ENCODE measurements at places on chromosomes 3 and 15.
A peak's percentile ranks its signal among the peaks of the same experiment; 100 is the strongest.

DNA sequence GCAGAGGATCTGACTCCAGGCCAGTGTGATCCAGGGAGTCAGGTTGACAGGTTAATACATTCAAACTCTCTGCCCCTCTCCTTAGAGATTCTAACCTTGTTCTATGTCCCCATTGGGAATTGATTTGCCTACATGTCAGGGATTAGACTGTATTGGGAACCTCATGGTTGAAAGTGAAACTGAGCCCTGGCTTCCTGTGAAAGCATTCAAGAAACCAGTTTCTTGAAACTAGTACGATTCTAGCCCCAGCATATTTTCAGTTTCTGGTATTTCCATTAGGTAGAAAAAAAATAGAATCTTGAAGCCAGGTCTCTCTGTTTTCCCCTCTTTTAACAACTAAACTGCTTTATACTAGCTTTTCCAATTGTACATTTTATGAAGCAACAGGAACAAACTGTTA is 140.4 kb upstream of the ABI3BP start:
- no peak for ATAC-seq

DNA sequence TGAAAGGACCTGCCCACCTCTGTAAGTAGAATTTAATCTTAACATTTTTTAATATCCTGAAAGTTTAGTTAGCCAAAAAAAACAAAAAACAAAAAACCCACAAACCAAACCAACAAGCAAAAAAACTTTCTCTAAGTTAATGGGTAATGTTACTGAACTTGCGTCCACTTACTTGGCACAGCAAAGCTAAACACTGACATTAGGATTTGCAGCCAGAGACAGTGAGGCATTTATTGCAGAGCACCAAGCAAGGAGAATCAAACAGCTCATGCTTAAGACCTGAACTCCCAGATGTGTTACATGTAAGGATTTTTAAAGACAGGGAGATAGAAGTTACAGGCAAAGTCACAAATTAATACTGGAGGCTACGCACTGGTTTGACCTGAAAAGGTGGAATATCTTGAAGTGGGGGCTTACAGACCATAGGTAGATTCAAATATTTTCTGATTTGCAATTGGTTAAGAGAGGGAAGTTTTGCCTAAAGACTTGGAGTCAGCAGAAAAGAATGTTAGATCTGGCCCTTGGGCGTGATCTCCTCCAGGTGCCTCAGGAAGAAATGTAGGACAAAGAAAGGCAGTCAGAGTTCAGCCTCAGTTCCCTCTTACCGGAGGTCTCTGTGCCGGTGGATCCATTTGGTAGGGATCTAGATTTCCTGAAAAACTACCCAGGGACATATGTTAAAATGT is 205.0 kb downstream of the ADAMTSL3 start:
- no peak for ATAC-seq

- ATAC-seq, result no peak
These were observed 21.5 kb downstream of the MRPS25 start for GRCh38 chr3:15043408-15044171.

- no peak for ATAC-seq
These were observed 120.8 kb downstream of the SLCO3A1 start for GRCh38 chr15:91974321-91974720.

DNA sequence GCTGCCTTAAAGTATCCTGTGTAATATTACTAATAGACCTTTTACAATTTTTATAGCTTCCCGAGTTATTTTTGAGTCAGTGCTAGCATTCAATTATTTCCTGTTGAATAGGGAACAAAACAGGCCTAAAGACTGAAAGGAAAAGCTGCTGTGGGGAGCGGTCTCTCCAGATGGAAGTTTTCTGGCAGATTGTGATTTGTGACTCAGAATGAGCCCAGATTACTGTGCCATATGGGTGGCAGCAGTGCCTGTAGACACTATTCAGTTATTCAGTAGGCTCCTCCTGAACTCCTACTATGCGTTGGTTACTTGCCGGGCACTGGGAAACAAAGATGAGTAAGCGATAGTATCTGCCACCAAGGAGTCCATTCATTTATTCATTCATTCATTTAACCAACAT is 211.8 kb downstream of the CHST2 start:
- no peak for ATAC-seq

DNA sequence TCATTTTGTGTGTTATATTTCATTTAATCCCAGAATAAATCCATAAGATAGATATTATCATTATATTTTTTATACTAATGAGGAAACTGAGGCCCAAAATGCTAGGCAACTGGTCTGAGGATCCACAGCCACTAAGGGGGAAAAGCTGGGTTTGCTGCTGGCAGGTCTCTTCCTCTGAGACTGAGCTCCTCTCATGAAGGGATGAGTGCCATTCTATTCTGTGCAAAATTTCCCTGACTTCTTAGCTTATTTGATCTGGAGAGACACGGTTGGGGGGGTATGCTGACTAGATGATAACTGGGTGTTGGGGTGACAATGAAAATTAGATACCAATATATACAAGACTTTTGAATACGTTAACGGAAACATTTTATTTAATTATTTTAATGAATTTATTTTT is 1.9 kb downstream of the GCSAM start:
- no peak for ATAC-seq

- no peak for ATAC-seq
These were observed 14.1 kb downstream of the MDFIC2 start for GRCh38 chr3:70298385-70298784.

GRCh38 chr3:180680097-180680430 is 775 bp upstream of the CCDC39 start:
- ATAC-seq, result no peak

GRCh38 chr15:90386221-90386620 is 1.8 kb upstream of the IQGAP1 start:
- no peak for ATAC-seq

GRCh38 chr3:120567370-120568201 is 28.6 kb upstream of the NDUFB4 start:
- ATAC-seq, result no peak

GRCh38 chr3:194957743-194958240 is 272.1 kb downstream of the FAM43A start:
- no peak for ATAC-seq

- ATAC-seq, result peak; percentile 59
These were observed 74.1 kb upstream of the POMGNT2 start for GRCh38 chr3:43180027-43180426.

DNA sequence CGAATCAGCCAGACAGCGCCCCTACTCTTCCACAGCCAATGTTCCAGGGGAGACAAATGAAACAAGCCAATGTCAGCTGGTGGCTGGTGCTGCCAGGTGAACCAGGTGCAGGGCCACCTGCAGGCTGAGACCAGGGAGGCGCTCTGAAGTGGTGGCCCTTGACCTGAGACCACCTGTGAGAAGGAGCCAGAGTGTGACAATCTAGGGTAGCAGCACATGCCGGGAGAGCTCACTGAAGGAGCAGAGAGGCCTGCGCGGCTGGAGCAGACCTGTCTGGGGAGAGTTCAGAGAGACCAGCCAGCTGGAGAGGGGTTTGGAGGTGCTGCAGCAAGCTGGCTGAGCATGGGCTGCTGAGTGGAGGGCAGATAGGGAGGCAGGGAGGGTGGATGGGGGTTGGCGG is 693 bp upstream of the STAB1 start:
- ATAC-seq, result no peak

DNA sequence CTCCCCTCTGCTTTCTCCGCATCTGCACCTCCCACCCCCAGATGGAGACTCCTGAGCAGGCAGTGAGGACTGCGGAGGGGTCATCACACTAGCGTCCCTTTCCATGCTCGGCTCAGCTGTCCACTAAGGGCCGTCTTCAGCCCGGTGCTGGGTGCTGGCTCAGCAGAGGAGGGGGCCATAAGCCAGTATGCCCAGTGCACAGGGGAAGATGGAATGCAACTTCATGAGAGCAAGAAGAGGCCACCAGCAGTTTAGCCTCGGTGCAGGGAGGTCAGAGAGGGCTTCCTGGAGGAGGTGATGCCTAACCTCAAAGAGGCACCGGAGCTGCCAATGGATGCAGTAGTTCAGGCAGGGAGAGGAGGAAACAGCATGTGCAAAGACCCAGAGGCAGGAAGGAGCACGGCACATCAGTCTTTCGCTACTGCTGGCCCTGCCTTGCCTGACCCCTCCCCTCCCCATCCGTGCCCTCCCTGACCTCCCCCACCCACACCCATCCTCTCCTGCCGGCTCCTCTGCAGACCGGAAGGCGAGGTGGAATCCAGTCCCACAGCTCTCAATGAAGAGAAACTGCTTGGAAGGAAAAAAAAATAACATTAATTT is 15.2 kb upstream of the PLXND1 start:
- no peak for ATAC-seq

- ATAC-seq, result no peak
These were observed 718.5 kb upstream of the ARPP21 start for GRCh38 chr3:34920806-34921205.

GRCh38 chr15:48001393-48002039 is 119.3 kb upstream of the SLC24A5 start:
- ATAC-seq, result no peak

DNA sequence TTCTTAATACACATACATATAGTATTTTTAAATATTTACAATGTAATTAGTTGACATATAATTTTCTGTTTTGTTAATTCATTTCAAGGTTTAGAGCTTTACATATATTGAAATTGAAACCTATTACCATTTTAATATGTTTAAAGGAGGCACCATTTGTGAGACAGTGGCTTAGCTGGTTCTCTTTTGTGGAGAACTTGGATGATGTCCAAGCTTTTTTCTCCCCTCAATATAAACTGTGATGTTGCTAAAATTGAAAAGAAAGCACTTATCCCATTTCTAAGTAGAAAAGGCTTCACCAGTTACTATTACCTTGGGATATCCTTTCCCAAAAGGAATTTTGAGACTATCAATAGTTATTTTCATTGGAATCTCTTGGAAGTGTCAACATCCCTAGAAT is 707.2 kb downstream of the NTRK3 start:
- no peak for ATAC-seq

- ATAC-seq, result no peak
These were observed 112.5 kb downstream of the ZNF385D start for GRCh38 chr3:21638488-21638887.

DNA sequence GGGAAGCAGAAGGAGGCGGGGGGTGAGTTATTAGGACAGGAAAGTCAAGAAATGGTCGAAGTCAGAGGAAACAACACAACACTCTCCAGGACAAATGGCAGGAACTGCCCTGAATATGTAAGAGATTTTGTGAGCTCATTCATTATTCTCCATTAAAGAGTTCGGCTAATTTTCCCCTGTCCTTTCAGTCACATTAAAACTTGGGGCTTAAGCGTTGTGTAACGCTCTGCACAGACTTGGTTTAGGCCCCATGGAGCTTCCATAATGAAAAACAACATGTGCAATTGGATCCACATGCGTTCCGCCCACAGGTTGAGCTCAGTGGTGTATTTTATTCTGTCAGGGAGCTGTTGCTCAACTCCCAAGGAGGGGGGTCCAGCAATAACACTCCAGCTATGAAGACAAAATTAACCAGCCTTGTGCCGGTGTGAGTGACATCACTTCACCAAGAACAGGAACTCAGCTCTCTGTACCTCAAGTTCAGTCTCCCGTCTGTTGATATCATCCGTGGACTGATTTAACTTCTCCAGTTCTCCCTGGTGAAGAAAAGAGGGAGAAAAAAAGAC is 2.3 kb downstream of the SH3BP5 start:
- ATAC-seq, result no peak

- ATAC-seq, result no peak
These were observed 73.4 kb downstream of the SMAD6 start for GRCh38 chr15:66775127-66776105.

DNA sequence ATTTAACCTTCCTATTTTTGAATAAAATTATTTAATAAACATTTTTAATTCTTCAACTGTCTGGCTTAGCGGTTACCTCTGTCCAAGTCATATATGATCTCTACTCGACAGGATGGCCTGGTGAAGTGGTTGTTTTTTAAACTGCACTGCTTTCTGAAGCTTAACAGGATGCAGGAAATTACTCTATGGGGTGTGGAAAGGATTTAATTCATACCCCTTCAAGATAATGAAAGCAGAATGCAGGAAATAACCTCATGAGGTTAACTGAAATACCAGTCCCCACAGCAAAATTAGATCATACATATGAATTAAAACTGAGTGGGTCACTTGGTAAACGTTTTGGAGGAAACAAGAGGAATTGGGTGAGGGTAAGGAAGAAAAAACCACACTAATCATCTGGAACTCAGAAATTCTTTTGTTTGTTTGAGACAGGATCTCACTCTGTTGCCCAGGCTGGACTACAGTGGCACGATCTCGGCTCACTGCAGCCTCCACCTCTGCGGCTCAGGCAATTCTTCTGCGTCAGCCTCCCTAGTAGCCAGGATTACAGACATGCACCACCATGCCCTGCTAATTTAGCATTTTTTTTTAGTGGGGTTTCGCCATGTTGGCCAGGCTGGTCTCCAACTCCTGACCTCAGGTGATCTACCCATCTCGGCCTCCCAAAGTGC is 50.1 kb downstream of the LYSMD4 start:
- ATAC-seq, result no peak

DNA sequence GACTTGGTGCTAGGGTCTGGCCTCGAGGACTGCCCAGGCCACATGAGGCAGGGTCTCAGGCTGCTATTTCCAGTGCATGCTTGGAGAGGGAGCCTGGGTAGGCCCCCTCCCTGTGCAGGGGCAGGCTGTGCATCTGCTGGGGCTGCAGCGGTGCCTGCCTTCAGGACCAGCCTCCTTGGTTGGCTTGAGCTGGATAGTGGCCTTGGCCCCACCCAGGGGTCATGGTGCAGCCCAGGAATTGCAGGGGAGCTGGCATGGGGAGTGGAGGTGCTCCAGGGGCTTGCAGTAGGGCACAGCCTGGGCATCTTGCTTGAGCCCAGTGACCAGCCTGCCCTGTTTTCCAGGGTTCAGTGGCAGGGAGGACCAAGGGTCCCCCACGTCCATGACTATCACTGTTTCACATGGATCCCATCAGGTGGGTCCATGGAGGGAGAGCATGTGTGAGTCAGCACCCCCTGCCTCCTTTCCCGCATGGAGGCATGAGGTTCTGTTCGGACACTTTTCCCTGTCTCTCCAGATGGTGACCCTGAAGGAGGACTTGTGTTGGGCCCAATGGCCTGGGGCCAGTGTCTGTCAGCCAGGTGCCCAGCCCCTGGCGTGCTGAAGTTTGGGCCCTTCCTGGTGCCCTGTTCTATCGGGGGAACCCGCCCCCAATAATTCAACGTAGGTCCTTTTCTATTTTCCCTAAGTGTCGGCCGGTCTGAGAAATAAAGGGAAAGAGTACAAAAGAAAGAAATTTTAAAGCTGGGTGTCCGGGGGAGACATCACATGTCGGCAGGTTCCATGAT is 218.6 kb downstream of the SNRPN start:
- no peak for ATAC-seq

DNA sequence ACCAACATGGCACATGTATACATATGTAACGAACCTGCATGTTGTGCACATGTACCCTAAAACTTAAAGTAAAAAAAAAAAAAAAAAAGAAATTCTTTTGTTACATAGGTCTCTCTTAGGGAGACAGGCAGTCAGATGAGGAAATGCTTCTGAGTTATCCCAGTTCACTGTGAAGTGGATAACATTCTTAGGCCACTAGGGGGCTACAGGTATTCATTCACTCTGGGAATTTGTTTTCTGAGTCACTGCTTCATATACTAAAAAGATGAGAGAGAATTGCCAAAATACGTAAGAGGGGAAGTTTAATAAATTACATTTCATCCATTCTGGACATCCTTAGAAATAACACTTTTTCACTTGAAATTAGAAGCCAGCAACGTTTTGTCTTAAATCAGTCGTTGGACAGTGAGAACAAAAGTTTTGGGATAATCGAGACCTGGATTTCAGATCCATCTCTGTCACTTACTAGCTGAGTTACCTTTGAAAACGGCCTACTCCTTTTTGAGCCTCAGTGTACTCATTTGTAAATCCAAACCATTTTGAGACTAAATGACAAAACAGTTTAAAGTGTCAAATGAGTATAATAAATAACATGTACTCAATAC is 738.4 kb upstream of the ALCAM start:
- no peak for ATAC-seq

- peak; percentile 81 for ATAC-seq
These were observed 1.1 kb upstream of the EPHA6 start for GRCh38 chr3:96813134-96813819.

GRCh38 chr15:91099995-91100813 is at the start of gene SV2B:
Gene SV2B (plus strand): TSS chr15:91100257. CDS start chr15:91226264, 126,007 bp downstream.
- ATAC-seq, result peak; percentile 71

Measured in activated CD4-positive, CD25-positive, alpha-beta regulatory T cell treated with anti-CD3 and anti-CD28 coated beads, Interleukin-2, amount 50 U/mL, for 24 hours (primary cell).